Frontal cortex (tissue), 4 donors: ENCODE measurements at places on chromosomes 4 and X.
A peak's percentile ranks its signal among the peaks of the same experiment; 100 is the strongest.

- peak; percentile 18 for DNase-seq
Measured at GRCh38 chr4:105894660-105895582, at the start of gene NPNT. Gene NPNT (plus strand): TSS chr4:105895471. CDS start chr4:105895653, 182 bp downstream.

GRCh38 chrX:112473654-112474053, 206.1 kb downstream of the LHFPL1 start:
- DNase-seq, result no peak

- DNase-seq, result no peak
Measured at GRCh38 chr4:22122062-22122461, 173.5 kb upstream of the KCNIP4 start.

DNA sequence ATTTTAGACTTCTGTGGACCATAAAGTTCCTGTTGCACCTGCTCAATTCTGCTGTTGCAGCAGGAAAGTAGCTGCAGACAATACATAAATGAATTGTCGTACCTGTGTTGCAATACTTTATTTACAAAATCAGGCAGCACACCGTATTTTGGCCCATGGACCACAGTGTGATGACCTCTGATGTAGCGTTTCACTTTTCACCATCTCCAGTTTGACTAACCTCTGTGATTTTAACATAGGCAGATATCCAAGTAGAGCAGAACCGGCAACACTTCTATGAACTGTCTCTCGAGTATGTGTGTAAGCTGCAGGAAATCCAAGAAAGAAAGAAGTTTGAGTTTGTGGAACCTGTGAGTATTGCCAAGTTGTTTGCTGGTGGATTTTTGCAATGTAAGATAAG, 132.7 kb downstream of the ARHGAP10 start:
- DNase-seq, result no peak

- DNase-seq, result no peak
Measured at GRCh38 chr4:38563707-38564495, 100.1 kb upstream of the KLF3 start.

GRCh38 chrX:123814343-123814742, 45.5 kb upstream of the XIAP start:
- DNase-seq, result no peak

GRCh38 chr4:44668526-44668925, 9.7 kb upstream of the GUF1 start:
- no peak for DNase-seq

DNA sequence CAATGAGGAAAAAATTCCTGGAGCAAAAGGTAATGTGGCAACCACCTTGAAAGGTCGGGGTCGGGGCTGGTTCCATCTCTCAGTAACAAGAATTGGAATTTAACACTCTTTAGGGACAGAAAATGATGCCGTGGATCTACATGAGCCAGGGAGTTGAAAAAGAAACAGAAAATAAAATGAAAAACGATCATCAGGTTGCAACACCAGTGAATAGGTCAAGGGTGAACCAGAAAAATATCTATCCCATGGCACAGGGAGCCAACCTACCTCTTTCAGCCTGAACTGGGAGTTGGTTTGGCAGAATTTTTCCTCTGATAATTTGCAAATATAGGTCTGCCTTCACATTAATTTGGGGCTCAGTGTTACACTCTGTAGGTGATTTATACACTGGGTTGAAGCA, 93.7 kb downstream of the C4orf33 start:
- DNase-seq, result no peak
